Omental fat pad (tissue), 4 donors: ENCODE measurements at places on chromosomes 5 and 9.

DNA sequence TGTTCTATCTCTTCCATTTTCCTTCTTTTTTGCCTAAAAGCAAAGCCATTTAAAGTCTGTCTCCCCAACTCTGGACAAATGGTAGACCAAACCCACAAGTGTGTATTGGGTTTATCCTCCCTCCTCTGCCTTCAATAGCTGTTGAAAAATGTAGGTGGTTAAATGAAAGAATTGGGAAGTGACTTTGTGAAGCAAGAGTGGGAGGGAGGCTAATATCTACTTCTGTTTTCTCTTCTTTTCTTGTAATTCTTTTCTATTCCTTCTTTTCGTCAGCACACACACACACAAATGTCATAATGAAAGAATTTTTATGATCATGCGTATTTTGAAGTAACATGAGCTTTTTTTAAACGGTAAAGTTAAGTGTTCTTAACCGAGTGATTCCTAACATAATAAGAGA lies 3.8 kb downstream of the CCDC152 start:
- DNase-seq = no peak

DNA sequence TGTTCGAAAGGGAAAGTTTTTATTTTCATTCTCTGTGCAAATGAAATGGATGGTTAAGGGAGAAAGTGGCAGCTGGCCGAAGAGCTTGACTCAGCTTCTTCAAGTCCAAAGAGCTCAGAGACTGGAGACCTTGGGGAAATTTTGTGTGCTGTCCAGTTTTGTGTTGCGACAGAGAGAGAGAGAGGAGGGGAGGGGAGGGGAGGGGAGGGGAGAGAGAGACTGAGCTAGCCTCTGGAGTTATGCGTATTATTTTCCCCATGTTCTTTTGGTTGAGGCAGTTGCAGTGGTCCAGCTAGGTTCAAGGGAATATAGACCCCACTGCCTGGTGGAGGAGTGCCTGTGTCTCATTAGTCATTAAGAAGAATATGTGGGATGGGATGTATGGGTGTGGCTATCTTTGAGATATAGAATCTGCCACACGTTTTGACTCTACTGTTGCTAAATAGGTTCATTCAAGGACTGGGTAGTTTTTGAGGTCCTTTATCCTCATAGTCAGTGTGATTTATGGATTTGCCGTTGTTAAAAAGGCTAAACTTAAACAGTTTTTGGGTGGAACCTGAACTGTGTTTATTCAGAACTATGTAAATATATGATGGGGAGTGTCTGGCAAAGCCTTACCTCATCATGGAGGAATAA lies 69.7 kb downstream of the ARHGAP26 start:
- DNase-seq = no peak

DNA sequence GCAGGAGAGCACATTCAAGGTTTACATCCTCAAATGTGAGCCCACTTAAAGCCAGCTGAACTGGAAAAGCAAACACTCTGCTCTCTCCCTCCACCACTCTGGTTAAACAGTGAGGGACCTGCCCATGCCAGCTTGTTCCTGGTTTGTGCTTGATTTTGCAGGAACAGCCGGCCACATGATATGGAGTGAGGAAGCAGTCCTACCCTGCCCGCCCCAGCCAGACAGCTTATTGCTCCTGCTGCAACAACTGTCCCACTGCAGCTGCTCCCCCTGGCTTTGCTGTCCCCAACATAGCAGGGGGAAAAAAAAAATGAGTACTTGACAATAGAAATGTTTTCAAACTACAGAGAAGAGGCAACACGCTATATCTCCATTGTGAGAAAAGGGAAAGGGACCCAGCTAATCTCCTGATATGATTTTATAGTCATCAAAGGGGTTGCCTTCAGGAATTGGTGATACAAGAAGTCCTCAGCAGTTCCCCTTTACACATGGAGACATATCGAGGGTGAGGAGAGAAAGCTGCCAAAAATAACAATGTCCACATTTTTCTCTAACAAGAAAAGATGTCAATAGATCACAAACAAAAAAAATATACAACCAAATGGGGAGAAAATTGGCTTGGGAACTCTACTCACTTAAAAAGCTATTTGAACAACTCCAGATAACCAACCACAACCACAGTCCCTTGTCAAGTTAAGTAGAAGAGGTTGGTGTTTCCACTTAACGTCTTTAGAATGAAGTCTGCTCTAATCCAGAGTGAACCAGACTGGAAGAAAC lies 4.6 kb downstream of the MYO10 start:
- DNase-seq = no peak

- DNase-seq = no peak
Observed at GRCh38 chr9:5870691-5871090, 20.0 kb upstream of the MLANA start.

DNA sequence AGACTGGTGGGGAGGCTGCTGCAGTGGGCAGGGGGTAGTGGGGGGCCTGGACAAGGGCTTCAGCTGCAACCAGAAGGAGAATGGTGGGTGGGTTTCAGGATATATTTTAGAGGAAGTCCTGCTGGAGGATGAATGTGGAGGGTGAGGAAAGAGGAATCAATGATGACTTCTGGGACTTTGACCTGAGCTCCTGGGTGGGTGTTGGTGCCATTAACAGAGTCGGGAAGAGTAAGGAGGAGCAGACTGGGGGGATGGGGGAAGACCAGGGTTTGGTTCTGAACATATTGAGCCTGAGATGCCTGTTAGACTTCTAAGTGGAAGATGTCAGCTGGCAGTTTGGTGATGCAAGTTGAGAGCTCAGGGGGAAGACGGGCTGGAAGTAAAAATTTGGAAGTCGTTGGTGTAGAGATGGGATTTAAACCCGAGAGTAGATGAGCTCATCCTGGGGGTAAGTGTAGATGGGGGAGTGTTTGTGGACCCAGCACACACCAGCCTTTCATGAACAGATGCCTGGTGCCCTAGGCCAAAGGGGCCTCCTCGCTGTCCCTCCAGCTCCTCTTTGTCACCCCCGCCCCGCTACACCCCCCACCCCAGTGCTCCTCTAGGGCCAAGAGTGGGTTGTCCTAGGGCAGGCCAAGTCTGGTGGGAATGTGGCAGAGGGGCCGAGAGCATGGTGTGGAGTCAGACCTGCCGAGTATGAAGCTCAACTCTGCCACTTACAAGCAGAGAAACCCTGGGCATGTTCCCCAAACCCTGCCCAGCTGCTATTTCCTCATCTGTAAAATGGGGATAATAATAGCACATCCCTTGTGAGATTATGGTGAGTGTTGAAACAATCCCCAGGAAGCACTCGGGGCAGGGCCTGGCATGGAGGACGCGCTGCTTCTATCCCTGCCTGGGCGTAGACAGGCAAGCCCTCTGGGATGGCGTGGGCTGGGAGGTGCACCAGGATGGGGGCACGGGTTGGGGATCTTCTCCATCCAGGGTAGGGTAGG lies 4.0 kb downstream of the DNM1 start:
- DNase-seq = no peak

GRCh38 chr5:154236536-154237375 lies 46.2 kb downstream of the GALNT10 start:
- no peak for DNase-seq

- DNase-seq = no peak
Observed at GRCh38 chr9:83662933-83663332, 40.0 kb downstream of the IDNK start.

DNA sequence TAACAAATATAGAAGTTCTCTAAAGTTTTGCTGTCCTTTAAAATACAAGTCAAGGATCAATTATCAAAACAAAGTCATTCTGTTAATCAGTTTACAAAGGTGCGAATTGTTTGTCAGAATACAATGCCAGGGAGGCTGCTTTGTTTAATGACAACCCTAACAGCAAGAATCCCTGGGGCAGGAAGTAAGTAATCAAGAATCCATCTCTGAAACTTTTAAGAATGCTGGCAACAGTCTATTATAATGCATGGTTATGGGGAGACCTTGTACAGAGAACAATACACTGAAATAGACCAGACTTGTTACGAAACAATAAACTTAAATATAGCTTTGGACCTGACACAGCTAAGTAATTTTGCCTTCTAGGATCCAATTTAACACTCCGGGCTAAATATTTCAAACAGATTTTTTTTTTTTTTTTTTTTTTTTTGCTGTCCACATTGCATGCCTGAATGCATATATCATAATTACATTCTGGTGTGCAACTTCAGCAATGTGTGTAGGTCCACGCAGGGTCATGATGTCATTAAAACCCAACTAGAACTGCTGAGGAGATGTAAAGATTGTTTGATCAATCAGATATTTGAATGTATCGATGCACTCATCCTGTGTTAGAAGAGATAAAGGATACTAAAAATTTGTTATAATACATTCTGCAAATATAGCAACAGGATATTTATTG lies 421.3 kb downstream of the CETN3 start:
- DNase-seq = no peak

- DNase-seq = no peak
Observed at GRCh38 chr9:90808890-90809685, 7.5 kb downstream of the SYK start.

GRCh38 chr9:90905822-90906221 lies 104.2 kb downstream of the SYK start:
- no peak for DNase-seq

DNA sequence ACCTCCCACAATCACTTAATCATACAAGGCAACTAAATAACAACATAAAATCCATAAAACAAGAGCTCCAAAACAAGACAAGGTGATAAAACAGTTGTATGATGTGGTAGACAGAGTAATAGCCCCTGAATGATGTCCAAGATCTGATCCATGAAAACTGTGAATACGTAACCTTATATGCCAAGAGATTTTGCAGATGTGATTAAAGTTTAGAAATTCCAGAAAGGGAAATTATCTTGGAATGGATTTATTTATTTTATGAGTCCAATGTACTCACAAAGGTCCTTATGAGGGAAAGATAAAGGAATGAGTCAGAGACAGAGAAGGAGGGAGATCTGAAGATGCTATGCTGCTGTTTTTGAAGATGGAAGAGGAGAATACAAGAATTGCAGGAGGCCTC lies 1775.7 kb upstream of the C9orf72 start:
- DNase-seq = no peak

DNA sequence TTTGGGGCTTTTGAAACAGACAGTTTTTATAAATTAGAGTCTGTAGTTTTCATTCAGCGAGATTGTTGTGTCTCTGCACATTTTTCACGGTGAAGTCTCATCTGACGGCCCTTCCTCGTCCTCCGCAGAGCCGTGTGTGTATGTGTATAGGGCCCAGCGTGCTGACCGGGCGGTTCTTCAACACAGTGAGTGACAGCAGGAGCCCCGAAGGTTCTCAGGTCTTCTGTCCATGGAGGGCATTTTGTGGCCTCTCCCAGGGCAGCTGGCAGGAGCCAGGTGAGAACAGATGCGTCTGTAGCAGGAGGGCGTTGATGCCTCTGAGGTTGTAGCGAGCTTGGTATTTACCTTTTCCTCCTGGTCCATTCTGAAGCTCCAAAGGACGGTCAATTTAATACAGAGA lies 116.0 kb upstream of the LPCAT1 start:
- no peak for DNase-seq

DNA sequence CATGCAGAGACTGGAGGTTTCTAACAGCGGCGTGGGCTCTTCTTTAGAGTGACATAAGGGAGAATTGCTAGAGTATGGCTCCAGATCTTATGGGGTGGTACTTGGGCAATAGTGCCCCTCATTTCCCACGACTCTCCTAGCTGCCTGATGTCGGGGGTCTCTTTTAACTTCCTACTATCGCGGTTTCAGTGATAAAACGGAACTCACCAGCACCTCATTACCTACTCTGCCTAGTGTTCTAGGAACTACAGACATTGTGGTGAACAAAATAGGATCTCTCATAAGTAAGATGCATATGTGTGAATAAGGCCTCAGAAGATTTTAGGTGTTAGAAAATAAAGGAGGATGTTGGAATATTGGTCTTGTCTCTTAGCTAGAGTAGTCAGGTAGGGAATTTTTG lies 1.1 kb downstream of the ICE1 start:
- no peak for DNase-seq

DNA sequence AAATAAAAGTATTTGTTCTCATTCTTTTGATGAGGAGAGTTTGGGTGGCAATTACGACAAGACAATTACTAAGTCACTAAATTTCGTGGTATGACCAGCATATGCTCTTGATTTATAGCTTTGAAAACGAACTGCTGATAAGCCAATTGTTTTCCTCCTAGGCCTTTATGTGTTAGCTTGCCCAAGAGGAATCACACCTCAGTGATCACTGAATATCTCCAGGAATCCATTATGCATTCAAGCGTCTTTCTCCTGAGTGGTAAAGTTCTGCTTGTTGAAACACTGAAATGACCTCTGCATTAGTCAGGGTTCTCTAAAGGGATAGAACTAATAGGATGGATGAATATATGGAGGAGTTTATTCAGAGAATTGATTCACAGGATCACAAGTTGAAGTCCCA lies 677.7 kb upstream of the MEF2C start:
- no peak for DNase-seq

- no peak for DNase-seq
Observed at GRCh38 chr5:170632985-170633234, 129.1 kb downstream of the KCNIP1 start.

DNA sequence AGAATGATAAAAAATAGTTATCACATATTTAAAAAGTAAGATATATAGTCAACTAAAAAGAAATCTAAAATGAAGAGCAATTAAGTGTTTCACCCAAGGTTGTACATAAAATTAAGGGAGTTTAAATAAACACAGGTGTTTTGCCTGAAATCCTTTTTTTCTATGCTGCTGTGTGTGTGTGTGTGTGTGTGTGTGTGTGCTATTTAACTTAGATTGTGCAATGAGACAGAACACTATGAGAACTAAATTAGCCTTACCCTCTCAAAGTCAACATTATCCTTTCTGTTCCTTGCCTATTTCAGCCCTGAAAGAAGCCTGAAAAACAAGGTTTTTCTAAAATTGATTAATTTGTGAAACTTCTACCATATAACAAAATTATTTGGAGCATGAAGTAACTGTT lies 516.2 kb downstream of the ELAVL2 start:
- DNase-seq = no peak

DNA sequence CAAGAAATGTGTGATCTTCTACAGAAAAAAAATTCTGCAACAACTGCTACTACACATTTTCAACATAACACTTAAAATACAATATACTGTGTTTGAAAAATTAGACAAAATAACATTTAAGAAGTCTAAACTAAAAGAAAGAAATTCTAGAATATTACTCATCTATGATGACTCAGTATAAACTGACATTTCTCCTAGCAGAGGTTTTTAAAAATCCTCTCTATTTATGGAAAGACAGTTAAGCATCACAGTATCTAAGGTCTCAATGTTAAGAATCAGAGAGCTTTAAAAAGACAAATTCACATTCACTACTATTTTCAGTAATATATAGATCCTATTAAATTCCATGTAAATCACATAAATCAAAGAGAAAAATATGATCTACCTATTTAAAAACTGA lies 61.3 kb downstream of the NR2F1-AS1 start:
- DNase-seq = no peak

GRCh38 chr5:87327998-87328397 lies 60.3 kb downstream of the RASA1 start:
- no peak for DNase-seq

GRCh38 chr5:179620293-179620692 lies 3.2 kb downstream of the HNRNPH1 start:
- no peak for DNase-seq
